ENCODE measurements at places on chromosomes 3 and 15. TPM values are rescaled to one million over a fixed set of nuclear protein-coding genes. Genes with fewer than 3 reads are reported as not detected.
A peak's percentile ranks its signal among the peaks of the same experiment; 100 is the strongest.

Gene HGD
- 1.0 TPM for polyA plus RNA-seq

Gene DGKG
- polyA plus RNA-seq, result 4.8 TPM

Gene IGDCC3
- 9.4 TPM for polyA plus RNA-seq

Gene OR5K1
- not detected for polyA plus RNA-seq

Gene FAM227B
- polyA plus RNA-seq, result 16.9 TPM

Gene GOLGA6L9
- polyA plus RNA-seq, result 10.6 TPM

Gene DLEC1
- 8.2 TPM for polyA plus RNA-seq

Gene CHRM5
- 0.23 TPM for polyA plus RNA-seq

Gene SKOR1
- 0.43 TPM for polyA plus RNA-seq

Gene CPN2
- not detected for polyA plus RNA-seq

Gene ZNF106
- polyA plus RNA-seq, result 46.1 TPM

Gene GOLGA8J
- polyA plus RNA-seq, result 1.9 TPM

Gene SLMAP
- 54.0 TPM for polyA plus RNA-seq

Gene C2CD4A
- 0.06 TPM for polyA plus RNA-seq

Gene GRAMD2A
- 6.8 TPM for polyA plus RNA-seq

GRCh38 chr15:67501177-67501835, 19.6 kb upstream of the C15orf61 start:
- DNase-seq, result no peak

GRCh38 chr3:103085465-103085864, 650.6 kb downstream of the ZPLD1 start:
- DNase-seq, result peak; percentile 14

DNA sequence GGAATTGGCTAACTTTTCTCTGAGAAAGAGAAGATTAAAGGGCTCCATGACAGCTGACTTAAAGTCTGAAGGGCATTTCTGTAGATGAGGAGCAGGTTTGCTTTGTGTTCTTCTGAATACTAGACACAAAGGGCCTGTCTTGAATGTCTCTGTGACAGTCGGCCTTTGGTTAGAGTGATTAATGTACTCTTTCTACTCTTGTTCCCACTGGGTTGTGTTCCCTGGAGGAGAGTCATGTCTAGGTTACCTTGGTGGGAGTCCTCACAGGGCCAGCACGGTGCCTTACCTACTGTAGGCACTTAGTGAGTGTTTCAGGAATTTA, 66.1 kb downstream of the MAP2K5 start:
- DNase-seq, result no peak

- no peak for DNase-seq
Measured at GRCh38 chr3:105523501-105523900, 156.8 kb downstream of the ALCAM start.

DNA sequence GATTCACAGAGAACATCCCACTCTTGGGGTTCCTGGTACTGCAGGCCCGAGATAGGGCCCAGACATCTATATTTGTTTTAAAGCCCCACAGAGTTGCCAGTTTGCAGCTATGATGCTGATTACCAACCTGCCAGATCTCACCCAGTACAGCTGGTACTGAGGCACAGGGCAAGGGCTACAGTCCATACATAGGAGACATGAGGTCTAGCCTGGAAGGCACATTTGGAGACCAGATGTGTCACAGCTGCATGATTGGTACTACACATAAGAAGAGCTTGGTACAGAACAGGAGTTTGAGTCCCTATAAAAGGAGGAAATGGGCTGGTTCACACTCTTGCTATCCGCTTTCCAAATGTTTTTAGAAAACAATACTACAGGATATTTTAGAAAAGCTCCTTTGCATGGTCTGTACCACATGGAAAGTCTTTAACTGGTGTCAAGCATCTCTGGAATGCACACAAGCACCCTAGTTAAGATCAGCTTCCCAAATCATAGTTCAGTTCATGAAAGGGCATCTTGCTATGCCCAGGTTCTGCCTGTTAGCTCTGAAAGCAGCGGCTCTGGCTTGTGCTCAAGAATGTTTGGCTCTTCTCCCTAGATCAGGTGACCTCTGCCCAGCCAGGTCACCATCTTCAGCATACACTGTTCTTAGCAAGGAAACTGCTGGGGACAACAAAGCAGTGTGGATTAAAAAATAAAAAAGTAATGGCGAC, 20.6 kb downstream of the MTMR14 start:
- DNase-seq, result no peak

GRCh38 chr15:33296050-33296449, 14.7 kb upstream of the RYR3 start:
- no peak for DNase-seq

DNA sequence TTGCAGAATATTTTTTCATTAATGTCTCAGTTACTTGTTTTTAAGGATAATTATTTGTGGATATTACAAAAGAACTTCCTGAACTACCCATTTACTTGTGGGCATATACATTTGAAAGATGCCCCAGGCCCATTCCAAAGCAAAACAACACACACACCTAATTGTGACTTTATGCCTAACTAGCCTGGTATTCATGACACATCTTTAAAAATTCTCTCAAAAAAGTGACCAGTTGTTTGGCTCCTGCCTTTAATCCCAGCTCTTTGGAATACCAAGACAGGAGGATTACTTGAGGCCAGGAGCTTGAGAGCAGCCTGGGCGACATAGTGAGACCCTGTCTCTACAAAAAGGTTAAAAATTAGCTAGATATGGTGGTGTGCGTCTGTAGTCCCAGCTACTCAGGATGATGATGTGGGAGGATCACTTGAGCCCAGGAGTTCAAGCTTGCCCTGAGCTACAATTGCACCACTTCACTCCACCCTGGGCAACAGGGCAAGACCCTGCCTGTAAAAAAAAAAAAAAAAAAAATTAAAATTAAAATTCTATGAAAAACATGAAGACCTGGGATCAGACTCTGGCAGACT, 51.7 kb upstream of the SLC4A7 start:
- no peak for DNase-seq

DNA sequence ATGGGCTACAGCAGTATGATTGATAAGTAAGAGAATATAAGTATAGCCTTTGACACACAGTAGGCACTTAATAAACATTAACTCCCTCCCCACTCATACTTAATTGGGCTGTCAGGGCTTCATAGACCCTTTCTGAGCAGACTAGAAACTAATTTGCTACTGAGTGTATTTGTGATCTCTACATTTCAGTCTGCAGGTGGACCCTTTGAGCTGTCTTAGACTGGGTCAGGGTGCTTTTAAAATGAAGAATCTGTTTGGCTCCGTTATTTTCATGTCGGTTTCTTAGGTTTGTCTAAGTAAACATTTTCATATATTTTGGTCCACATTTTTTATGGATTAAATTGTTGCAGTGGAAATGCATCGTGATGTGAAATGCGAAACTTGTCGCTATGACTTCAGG, 50.3 kb upstream of the SELENOK start:
- no peak for DNase-seq

GRCh38 chr15:59199626-59200465, 6.8 kb upstream of the LDHAL6B start:
- DNase-seq, result no peak

DNA sequence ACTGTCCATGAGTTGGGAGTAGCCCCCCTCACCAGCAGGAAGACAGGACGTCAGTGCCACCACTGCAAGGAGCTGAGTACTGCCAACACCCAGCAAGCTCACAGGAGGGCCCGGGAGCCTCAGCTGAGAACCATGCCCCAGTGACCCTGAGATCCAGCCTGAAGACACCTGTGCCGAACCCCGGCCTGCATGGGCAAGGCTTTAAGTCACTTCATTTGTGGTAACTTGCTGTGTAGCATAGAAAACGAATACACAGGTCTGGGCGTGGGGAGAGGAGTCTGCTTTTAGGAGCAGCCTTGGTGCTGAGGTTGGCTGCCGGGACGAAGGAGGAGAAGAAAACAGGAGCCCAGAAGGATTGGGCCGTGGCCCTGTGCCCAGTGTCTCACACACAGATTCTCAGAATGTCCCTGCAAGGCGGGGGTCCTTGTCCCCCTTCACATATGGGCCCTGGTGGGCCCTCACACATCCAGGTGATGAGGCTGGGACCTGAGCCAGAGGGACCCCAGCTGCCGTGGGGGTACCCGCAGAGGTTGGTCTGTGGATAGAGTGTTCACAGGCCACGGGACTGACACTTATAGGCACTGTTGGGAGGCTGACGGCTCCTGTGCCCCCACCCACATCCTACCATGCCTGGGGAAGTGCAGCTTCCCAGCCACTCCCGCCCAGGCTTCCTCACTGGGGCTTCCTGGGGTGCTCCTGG, 85.3 kb downstream of the PLXNA1 start:
- DNase-seq, result no peak

DNA sequence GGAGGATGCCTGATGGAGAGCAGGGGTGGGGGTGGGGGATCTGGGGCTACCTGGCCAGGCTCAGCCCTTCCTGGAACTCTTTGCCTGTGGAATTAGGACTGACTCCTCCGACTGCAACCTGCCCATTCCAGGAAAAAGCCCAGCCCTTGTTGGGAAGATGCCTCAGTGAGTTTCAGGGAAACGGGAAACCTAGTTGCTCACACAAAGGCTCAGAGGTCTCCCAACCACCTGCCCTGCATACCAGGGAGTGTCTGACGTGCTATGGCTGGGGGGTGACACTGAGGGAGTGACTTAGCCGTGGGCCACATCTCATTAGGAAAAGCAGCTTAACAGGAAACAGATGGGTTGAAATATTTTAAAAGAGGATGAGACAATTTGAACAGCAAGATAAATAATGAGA, 27.9 kb downstream of the CYP8B1 start:
- no peak for DNase-seq

GRCh38 chr15:39084674-39085530, 496.0 kb upstream of the THBS1 start:
- DNase-seq, result peak; percentile 86

DNA sequence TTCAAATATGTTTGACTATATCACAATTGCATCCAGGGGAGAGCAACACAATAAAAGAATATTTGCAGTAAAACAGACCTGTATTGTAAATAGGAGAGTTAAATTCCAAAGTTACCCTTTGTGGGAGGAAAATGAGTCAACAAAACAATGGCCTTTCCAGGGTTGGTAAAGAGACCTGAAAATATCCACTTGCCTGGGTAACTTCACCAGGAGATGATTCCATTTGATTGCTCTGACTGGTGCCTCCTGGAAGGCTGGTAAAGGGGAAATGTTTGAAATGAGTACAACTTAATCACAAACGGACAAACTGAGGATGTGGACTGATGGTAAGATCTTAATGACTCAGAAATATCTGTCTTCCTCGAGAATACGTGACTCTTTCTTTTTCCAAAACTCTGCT, 43.6 kb upstream of the SRGAP3 start:
- DNase-seq, result no peak

- no peak for DNase-seq
Measured at GRCh38 chr3:171267104-171267503, 193.1 kb downstream of the TNIK start.

DNA sequence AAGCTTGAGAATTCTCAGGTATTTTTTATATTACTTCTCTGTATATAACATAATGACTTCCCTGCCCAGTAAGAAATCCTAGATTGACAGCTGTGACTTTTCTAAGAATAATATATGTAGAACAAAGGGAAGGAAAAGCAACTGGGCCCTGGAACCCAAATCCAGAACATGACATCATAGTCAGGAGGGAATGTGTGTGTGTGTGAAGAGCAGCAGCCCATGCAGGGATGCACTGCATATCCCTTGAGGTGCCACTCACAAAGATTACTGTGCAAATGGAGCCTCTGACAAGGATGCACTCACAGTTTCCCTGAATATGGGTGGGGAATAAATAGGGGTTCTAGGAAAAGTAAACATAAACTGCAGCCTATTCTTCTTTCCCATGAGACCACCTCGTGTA, 279.5 kb downstream of the NEK10 start:
- DNase-seq, result no peak

DNA sequence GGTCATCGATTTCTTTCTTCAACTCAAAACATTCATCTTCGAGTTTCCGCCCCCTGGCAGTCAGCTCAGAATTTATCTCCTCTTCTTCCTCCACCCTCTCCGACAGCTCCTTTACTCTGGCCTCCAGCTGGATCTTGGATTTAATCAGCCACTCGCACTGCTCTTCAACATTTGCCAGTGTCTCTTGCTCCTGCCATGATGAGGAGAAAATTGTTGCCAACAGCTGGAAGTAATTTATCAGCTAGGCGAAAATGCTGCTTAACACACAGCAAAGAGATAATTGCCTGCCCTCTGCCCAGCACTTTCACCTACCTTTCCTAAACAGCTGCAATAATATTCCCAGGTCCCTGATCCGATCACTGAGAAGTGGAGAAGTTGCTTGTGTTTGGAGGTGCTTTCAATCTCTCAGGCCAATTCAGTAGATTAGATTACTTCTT, 69.3 kb downstream of the MYH15 start:
- DNase-seq, result peak; percentile 54

DNA sequence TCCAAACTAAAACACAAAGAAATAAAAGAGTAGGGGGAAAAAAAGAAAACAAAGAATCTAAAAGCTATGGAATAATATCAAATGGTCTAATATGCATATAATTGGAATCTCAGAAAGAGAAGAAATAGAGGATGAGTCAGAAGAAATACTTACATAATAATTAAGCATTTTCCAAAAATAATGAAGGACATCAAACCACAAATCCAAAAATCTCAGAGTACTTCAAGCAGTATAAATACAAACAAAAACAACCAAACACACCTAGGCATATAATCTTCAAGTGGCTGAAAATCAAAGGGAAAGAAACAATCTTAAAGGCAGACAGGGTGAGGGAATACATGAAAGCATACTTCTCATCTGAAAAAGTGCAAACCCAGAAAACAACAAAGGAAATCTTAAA, 46.3 kb downstream of the MYLK start:
- DNase-seq, result no peak

GRCh38 chr15:97909291-97909891, 51.1 kb upstream of the ARRDC4 start:
- DNase-seq, result peak; percentile 31

DNA sequence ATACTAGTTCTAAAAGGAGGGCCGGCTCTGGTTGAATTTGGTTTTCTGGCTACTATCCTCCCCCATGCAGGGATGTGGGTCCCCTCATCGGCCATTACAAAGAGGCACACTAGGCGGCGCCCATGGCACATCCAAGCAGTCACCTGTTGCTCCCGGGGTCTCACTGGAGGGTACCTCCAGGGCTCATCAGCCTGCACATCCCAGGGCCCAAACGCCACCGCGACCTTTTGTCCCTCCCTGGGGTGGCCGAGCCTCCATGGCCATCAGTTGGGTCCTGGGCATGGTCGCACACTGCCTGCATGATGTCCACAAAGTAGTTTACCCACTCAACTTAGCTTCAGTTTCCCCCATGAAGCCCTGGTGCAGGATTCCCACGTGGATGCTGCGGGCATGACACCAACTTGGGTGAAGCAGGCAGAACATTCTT, 28.3 kb downstream of the IDH3A start:
- no peak for DNase-seq

GRCh38 chr3:141642215-141642614, 95.9 kb upstream of the RNF7 start:
- DNase-seq, result no peak

GRCh38 chr3:72081471-72082185, 296.7 kb upstream of the PROK2 start:
- DNase-seq, result no peak
